Muscle of arm (tissue), 14 donors: ENCODE measurements at places on chromosomes 4 and X. TPM values are rescaled to one million over a fixed set of nuclear protein-coding genes. Genes with fewer than 3 reads are reported as not detected.
A peak's percentile ranks its signal among the peaks of the same experiment; 100 is the strongest.

- DNase-seq = no peak
These were observed 263.2 kb downstream of the PDHA2 start for GRCh38 chr4:96103086-96103485.

DNA sequence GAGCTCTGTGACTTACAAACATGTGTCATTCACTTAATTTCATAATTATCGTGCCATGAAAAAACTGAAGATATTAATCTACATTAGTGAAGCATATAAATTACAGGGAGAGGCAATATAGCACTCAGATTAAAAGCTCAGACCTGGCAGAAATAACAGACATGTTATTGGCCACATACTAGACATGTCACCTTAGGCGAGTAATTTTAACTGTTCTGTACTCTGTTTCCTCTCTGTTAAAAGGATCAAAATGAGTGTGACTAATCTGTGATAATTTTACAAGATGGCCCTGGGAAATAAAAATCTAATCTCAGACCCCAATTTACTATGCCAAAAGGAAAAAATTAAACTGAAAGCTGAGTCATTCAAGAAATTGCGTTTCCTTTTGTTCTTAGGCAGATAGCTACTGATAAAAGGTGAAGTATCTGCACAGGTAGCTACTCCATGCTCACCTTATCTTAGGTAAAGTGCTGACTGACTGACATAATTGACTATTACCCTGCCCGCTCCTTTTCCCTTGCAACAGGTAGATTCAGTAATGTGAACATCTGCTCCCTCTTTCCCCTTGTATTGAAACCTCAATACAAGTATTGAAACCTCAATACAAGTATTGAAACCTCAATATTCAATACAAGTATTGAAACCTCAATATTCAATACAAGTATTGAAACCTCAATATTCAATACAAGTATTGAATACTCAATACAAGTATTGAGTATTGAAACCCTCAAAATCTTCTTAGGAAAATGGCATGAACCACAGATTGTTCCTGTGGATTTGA lies 33.2 kb downstream of the RELL1 start:
- DNase-seq = no peak

- DNase-seq = no peak
These were observed 21.7 kb upstream of the TMEM33 start for GRCh38 chr4:41913509-41913908.

DNA sequence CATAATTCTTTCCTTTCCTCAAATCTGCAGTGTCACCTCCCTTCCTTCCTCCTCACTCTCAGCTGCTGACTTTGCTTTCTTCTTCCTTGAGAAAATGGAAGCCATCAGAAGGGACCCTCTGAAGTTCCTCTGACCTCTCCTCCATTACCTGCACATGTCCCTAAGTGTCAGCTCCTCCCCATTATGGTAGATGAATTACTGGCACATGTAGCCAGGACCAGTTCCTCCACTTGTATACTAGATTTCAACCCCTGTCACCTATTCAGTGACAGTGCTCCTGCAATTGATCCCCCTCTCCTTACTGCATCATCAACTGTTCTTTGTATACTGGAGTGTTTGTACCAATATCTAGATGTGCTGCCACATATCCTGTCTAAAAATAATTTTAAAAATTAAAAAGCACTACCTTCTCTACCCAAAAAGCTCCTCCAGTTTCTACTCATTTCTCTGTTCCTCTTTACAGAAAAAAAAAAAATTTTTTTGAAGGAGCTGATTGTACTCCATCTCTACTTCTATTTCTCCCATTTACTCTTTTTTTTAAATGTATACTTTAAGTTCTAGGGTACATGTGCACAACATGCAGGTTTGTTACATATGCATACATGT lies 78.6 kb downstream of the CLCN5 start:
- DNase-seq = no peak

GRCh38 chr4:5300283-5300682 lies 249.0 kb downstream of the STK32B start:
- DNase-seq = no peak

- DNase-seq = no peak
These were observed 100.9 kb upstream of the NKX1-1 start for GRCh38 chr4:1506956-1507721.

LRIT3 gene
- polyA plus RNA-seq = 0.54 TPM

DNA sequence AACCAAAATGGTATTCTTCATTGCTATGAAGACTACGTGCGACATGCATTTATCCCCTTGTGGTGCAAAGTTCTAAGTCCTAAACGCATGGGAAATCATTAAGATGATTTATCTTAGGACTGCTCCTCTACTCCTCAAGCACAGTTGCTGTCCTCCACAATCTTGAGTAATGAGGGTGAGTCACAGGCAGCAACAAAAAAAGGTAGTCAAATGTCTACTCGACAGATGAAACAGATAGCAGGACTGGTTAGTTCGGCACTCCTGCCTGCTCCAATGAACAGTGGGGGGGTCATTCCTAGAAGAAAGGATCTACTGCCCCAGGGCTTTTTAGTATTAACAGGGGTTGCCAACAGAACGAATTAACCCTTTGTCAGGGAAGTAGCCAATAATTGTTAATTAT lies 233.7 kb upstream of the FGF13 start:
- no peak for DNase-seq

- DNase-seq = no peak
These were observed 55.2 kb downstream of the TBC1D14 start for GRCh38 chr4:6964858-6965257.

- DNase-seq = peak; percentile 87
These were observed at the start of gene TSPAN6 for GRCh38 chrX:100636321-100636991. Gene TSPAN6, minus strand, starts transcription at chrX:100636806. Its CDS starts 112 bp downstream, at chrX:100636694.

GRCh38 chr4:19969492-19969891 lies 282.2 kb upstream of the SLIT2 start:
- no peak for DNase-seq

- DNase-seq = no peak
These were observed 53.4 kb downstream of the PALLD start for GRCh38 chr4:168550064-168550766.

GAGE12E gene
- polyA plus RNA-seq = not detected

- no peak for DNase-seq
These were observed 103.4 kb downstream of the EFHC2 start for GRCh38 chrX:44240036-44240435.

DNA sequence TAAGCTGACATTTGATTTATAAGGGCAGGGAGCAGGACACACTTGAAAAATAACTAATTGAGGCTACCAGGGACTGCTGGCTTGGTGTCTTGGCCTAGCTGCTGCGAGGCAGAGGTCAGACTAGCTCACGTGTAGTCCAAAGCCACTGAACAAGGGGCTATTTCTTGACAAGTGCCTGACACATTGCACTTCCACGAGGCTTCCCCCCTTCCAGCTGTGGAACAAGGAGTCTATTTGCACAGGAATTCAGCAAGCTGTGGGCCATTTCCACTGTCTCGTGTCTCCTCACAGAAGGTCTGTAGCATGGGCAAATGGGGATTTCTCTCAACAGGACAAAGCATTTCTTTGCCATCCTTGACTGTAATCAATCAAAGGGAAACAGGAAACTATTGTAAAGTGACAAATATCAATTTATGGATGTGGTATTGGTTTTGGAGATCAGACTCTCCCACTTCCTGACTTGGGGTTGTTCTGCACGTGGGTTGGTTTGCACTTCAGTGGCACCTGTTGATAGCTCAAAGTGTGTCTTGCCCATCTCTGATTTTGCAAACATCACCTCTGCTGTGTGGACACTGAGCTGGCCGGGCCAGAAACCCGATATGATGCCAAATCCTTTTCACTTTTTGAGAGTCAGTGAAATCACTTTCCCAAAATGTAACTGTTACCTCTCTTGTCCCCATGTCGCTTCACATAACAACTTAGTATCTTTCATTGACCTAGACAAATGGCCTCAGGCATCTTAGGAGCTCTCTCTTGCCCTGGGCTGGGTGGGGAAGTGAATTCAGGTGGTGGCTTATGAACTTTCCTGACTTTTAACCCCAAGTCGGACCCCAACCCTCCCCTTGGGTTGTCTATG lies 107.4 kb upstream of the MAMLD1 start:
- DNase-seq = no peak

GRCh38 chrX:99172958-99173357 lies 1237.1 kb downstream of the PCDH19 start:
- DNase-seq = no peak

- no peak for DNase-seq
These were observed 151.3 kb upstream of the NUDT6 start for GRCh38 chr4:123073650-123074049.

DNA sequence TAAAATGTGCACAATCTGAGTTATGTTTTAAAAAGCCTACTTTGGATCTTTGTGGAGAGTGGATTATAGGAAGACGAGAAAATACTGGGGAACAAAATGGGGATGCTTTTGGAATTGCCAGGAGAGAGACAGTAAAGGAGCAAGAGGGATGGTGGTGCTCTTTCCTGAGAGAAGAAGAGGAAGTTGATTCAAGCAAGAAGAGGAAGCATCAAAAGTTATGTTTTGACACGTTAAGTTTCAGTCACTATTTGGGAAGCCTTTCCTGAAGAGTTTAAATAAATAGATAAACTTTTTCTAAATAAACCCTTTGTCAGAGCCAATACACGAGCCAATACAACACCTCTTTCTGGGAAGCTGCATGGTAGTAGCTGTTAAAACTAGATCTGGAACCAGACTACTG lies 394.1 kb downstream of the GALNTL6 start:
- DNase-seq = no peak

DNA sequence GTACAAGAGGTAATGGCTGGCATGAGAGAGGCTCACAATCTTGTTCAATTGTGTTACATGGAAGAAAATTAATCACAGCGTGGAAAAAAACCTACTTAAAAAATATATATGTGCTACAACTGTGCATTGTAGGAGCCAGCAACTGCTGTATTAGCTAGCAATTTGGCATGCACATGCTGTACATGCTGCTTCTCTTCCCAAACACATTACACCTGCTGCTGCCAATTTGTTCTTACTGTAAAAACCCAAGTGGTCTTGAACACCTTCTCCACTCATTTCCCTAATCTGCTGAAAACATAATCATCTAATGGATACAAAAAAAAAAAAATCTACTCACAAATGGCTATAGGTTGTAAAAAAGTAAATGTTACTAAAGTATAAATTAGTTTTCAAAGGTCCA lies 264.2 kb downstream of the INPP4B start:
- no peak for DNase-seq

CTAG2 gene
- polyA plus RNA-seq = not detected

GRCh38 chr4:82525307-82525911 lies 36.4 kb downstream of the TMEM150C start:
- DNase-seq = no peak

GRCh38 chr4:111633663-111634266 lies 511.5 kb upstream of the FAM241A start:
- no peak for DNase-seq

DNA sequence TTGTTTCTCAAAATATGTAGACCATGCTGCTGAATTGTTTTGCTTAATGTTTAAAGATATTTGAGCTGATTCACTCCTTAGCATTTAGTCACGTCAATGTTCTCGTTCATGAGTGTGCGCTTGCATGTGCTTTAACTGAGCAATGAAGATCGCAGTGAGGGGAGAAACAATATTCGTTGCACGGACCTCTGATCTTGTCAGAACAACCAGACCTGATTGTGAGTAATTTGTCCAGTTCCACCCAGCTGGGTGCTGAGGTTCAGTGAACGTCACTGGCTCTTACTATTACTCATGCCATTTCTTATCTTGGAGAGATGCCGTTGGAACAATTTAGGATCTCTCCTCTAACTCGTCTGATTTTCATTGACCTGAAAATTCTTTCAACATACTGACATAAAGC lies 15.0 kb upstream of the PRKX start:
- DNase-seq = no peak

- DNase-seq = no peak
These were observed 120.1 kb downstream of the MANBA start for GRCh38 chr4:102640669-102641068.

EXOC1L gene
- polyA plus RNA-seq = not detected

DNA sequence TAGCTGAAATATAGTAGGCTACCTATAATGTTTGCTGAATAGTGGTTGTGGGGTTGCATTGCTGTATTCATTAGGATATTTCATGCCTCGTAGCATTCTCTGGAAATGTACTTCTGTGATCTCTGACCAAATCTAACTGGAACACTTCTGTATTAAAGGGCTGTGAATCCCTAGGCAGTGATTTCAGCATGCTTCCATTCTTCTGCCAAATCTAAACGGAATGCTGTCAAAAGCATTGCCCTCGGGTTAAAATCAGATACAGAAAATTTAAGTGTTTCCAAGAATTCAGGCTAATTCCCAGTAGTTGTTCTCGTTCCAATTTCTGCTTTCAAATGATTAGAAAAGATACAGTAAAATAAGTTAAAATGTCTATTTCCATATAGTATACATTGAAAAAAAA lies 1847.5 kb upstream of the IGFBP7 start:
- peak; percentile 3 for DNase-seq

- DNase-seq = no peak
These were observed 27.8 kb upstream of the SLC2A9 start for GRCh38 chr4:10048941-10049697.
